Lower leg skin (tissue), 4 donors: ENCODE measurements at places on chromosomes 6 and 20. TPM values are rescaled to one million over a fixed set of nuclear protein-coding genes. Genes with fewer than 3 reads are reported as not detected.

Gene ZBTB46
- total RNA-seq = 6.1 TPM

Gene PTGIS
- total RNA-seq = 13.3 TPM

Gene NFATC2
- total RNA-seq = 4.0 TPM

Gene PRPF6
- 88.3 TPM for total RNA-seq

Gene BTNL2
- total RNA-seq = not detected

Gene RIPOR3
- total RNA-seq = 5.4 TPM

Gene SLC17A4
- total RNA-seq = not detected

Gene C20orf144
- not detected for total RNA-seq

Gene KCNQ5
- 0.61 TPM for total RNA-seq

Gene LAMA4
- total RNA-seq = 18.7 TPM

Gene GABRR1
- 0.86 TPM for total RNA-seq

Gene PHF10
- total RNA-seq = 34.2 TPM

Gene THEMIS
- 0.19 TPM for total RNA-seq

Gene RPS6KA2
- total RNA-seq = 36.9 TPM

Gene CPNE5
- not detected for total RNA-seq

Gene PGC
- total RNA-seq = 0.42 TPM
